Transverse colon (tissue), 4 donors: ENCODE measurements at places on chromosomes 13 and 19. TPM values are rescaled to one million over a fixed set of nuclear protein-coding genes. Genes with fewer than 3 reads are reported as not detected.

The SOX1 gene
- total RNA-seq: not detected

DNA sequence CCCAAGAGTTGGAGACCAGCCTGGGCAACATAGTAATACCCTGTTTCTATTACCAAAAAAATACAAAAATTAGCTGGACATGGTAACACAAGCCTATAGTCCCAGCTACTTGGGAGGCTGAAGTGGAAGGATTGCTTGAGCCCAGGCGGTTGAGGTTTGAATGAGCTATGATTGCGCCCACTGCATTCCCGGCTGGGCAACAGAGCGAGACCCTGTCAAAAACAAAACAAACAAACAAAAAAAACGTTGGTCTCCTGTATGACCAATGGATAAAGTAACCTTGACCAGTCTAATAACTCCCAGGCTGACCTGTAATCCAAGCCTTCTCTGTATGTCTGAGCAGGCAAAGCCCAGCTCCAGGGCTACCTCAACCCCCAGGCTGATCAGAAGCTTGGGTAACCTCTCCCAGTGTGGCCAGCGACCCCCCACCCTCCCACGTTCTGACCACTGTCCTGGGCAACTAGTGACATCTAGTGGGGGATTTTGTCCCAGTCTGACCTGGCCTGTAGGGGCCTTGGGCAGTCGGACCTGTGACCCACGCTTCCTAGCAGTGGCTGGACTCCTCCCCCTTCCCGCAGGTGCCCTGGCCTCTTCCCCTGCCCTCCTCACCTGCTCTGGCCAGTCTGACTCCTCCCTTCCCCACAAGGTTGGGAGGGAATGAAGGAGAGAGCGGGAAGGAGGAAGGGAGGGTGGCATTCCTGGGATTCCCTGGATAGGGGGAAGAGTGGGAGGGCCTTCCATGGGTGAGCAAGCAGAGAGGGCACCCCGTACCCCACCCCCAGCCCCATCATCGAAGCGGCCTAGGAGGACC is 1.0 kb upstream of the BCAM start:
- peaks cover 15% of the 10 kb centered on the region for H3K4me1 ChIP-seq
- H3K27me3 ChIP-seq: peaks cover 3% of the 10 kb centered on the region
- peak; percentile 40 for DNase-seq
- no peaks in the 10 kb centered on the region for H3K36me3 ChIP-seq
- H3K27ac ChIP-seq: peak overlapping the region; percentile 64

DNA sequence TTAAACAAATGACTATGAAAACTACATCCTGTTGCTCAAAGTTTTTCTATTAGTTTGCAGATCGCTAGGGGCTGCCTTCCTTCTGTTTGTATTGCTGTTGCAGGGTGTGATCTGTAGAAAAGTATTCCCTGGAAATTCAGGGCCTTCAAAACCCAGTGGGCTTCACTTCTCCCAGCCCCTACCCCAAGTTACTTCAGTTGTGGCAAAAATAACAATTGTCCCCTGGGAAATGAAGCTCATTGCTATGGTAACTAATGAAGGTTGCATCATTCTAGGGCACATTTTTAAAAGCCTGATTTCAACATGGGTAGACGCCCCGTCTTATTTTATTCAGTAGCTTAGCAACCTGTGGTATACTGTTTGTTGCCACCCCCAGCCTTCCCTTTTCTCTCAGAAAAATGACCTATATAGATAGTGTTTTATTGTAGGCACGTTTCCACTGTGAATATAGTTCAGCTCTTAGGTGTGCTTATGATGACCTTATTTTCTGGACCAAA is 60.9 kb downstream of the WDFY2 start:
- H3K27me3 ChIP-seq: no peaks in the 10 kb centered on the region
- H3K4me1 ChIP-seq: peaks cover 28% of the 10 kb centered on the region
- DNase-seq: no peak
- no peaks in the 10 kb centered on the region for H3K36me3 ChIP-seq
- H3K27ac ChIP-seq: no peak overlapping the region
- no peak overlapping the region for H3K4me3 ChIP-seq

DNA sequence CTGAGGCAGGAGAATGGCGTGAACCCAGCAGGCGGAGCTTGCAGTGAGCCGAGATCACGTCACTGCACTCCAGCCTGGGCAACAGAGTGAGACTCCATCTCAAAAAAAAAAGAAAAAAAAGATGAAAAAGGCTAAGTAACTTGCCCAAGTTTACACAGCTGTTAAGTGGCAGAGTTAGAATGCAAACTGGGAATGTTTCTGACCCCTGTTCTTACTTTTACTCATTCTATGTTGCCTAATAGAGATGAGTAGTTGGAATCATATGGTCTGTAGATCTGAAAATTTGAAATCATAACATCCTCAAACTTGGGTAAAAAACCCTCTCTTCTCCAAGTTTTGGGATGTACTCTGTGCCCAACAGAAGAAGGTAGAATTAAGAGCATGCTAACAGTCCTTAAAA is 235.8 kb upstream of the RFC3 start:
- no peaks in the 10 kb centered on the region for H3K27me3 ChIP-seq
- no peaks in the 10 kb centered on the region for H3K4me1 ChIP-seq
- no peak overlapping the region for H3K27ac ChIP-seq
- no peaks in the 10 kb centered on the region for H3K36me3 ChIP-seq
- no peak for DNase-seq

The RPL28 gene
- total RNA-seq: 604 TPM

The DYRK1B gene
- total RNA-seq: 13.3 TPM

The TINCR gene
- total RNA-seq: 45.3 TPM

GRCh38 chr13:48579165-48579918 is 46.5 kb upstream of the RCBTB2 start:
- no peak overlapping the region for H3K4me3 ChIP-seq
- H3K4me1 ChIP-seq: no peaks in the 10 kb centered on the region
- H3K27me3 ChIP-seq: no peaks in the 10 kb centered on the region
- DNase-seq: peak; percentile 18

The STAP2 gene
- total RNA-seq: 146 TPM

DNA sequence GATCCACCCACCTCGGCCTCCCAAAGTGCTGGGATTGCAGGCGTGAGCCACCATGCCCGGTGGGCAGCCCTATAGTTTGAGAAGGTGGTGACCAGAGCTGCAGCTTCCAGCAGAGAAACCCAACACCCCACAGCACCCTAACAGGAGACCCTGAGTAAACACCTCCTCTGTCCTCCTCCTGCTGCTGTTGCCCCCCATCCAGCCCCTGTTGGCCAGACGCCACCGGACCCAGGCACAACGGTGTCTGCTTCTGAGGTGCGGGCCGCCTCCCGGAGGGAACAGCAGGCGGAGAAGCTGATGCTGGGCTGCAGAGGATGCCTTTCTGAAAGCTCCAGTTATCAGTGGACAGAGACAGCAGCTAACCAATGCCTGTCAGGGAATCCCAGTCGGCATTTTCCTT is 175.5 kb downstream of the COL4A1 start:
- DNase-seq: no peak
- no peaks in the 10 kb centered on the region for H3K27me3 ChIP-seq
- no peaks in the 10 kb centered on the region for H3K36me3 ChIP-seq
- H3K27ac ChIP-seq: no peak overlapping the region
- no peak overlapping the region for H3K4me3 ChIP-seq

GRCh38 chr19:46031781-46032596 is 8.8 kb downstream of the IGFL4 start:
- H3K27me3 ChIP-seq: peaks cover 9% of the 10 kb centered on the region
- H3K4me1 ChIP-seq: no peaks in the 10 kb centered on the region
- H3K27ac ChIP-seq: no peak overlapping the region

GRCh38 chr19:56995303-56995702 is 124.5 kb upstream of the USP29 start:
- no peaks in the 10 kb centered on the region for H3K4me1 ChIP-seq
- no peak overlapping the region for H3K27ac ChIP-seq
- H3K36me3 ChIP-seq: no peaks in the 10 kb centered on the region

DNA sequence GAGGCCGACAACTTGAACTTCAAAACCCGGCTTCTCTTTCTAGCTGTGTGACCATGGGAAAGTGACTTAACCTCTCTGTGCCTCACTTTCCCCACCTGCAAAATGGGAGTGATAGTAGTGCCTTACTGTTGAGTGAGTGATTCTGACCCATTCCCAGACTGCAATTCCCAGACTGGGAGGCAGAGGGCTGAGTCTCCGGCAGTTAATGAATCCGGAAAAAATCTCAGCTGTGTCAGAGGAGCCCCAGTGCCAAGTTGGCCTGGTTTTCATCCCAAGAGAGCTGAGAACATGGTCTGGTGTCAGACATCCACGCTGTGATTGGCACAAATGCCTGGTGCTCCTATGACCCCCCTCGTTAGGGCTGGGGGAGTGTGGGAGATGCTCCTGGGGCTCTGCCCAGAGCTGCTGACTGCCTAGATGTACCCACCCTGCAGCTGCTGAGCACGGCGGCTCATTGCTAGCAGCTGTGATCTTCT is 50.0 kb downstream of the PIN1 start:
- H3K27ac ChIP-seq: no peak overlapping the region
- H3K4me3 ChIP-seq: no peak overlapping the region
- no peaks in the 10 kb centered on the region for H3K36me3 ChIP-seq
- no peak for DNase-seq
- no peaks in the 10 kb centered on the region for H3K27me3 ChIP-seq
- no peaks in the 10 kb centered on the region for H3K4me1 ChIP-seq

The TMEM190 gene
- not detected for total RNA-seq

DNA sequence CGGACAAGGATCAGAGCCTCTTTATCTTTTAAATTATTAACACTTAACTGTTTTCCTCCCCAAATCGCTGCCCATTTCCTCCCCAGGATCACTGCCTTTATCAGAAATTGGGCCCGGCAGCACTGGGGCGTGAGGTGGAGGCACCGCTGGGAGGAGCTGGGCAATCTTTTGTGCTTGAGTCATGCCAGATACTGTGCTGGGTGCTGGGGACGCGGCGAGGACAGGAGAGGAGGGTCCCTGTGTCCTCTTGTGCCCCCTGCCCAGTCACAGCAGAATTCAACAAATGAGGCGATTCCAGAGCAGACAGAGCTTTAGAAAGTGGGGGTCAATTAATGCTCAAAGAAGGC is 347.8 kb downstream of the ZNF536 start:
- H3K36me3 ChIP-seq: no peaks in the 10 kb centered on the region
- H3K27ac ChIP-seq: peak overlapping the region; percentile 67
- H3K4me1 ChIP-seq: peaks cover 15% of the 10 kb centered on the region
- H3K27me3 ChIP-seq: no peaks in the 10 kb centered on the region
- DNase-seq: no peak

DNA sequence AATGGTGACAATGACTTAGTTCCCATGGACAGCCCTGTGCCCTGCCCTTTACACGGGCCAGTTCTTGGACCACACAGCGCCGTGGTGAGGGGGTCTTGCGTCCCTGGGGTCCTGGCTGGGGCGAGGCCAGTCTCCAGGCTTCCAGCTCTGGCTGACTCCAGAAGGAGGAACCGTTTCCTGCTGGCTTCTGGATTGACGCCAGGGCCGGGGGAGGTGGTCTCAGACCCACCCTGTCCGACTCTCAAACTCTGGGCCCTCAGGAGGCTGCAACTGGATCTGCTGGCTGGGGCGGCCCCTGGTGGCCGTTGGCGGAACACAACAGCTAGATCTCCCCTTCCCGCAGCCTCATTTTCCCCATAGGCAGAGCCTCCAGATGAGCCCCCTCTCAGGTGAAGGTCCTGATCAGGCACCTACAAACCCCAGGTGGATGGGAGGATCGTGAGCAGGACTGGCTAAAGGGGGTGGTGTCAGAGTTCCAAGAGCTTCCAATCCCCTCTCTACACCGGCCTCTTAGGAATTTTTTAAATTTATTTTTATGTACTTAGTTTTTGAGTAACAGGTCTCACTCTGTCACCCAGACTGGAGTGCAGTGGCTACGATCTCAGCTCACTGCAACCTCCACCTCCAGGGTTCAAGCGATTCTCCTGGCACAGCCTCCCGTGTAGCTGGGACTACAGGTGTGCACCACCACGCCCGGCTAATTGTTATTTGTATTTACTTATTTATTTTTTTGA is 8.0 kb downstream of the CCDC194 start:
- peaks cover 14% of the 10 kb centered on the region for H3K27me3 ChIP-seq
- no peak overlapping the region for H3K27ac ChIP-seq
- H3K4me3 ChIP-seq: no peak overlapping the region
- no peaks in the 10 kb centered on the region for H3K36me3 ChIP-seq
- H3K4me1 ChIP-seq: no peaks in the 10 kb centered on the region

The SMIM24 gene
- 99.9 TPM for total RNA-seq

GRCh38 chr19:42250666-42251531 is 4.0 kb downstream of the ERF start:
- peak overlapping the region; percentile 97 for H3K27ac ChIP-seq
- peaks cover 11% of the 10 kb centered on the region for H3K36me3 ChIP-seq
- no peaks in the 10 kb centered on the region for H3K27me3 ChIP-seq
- H3K4me3 ChIP-seq: peak overlapping the region; percentile 13

- no peaks in the 10 kb centered on the region for H3K4me1 ChIP-seq
- H3K27me3 ChIP-seq: no peaks in the 10 kb centered on the region
Measured at GRCh38 chr19:24099829-24100228, 12.8 kb downstream of the ZNF254 start.

- no peak for DNase-seq
- no peaks in the 10 kb centered on the region for H3K4me1 ChIP-seq
- peak overlapping the region; percentile 52 for H3K27ac ChIP-seq
- H3K36me3 ChIP-seq: no peaks in the 10 kb centered on the region
- no peaks in the 10 kb centered on the region for H3K27me3 ChIP-seq
Measured at GRCh38 chr13:106709522-106709921, 141.6 kb upstream of the ARGLU1 start.

DNA sequence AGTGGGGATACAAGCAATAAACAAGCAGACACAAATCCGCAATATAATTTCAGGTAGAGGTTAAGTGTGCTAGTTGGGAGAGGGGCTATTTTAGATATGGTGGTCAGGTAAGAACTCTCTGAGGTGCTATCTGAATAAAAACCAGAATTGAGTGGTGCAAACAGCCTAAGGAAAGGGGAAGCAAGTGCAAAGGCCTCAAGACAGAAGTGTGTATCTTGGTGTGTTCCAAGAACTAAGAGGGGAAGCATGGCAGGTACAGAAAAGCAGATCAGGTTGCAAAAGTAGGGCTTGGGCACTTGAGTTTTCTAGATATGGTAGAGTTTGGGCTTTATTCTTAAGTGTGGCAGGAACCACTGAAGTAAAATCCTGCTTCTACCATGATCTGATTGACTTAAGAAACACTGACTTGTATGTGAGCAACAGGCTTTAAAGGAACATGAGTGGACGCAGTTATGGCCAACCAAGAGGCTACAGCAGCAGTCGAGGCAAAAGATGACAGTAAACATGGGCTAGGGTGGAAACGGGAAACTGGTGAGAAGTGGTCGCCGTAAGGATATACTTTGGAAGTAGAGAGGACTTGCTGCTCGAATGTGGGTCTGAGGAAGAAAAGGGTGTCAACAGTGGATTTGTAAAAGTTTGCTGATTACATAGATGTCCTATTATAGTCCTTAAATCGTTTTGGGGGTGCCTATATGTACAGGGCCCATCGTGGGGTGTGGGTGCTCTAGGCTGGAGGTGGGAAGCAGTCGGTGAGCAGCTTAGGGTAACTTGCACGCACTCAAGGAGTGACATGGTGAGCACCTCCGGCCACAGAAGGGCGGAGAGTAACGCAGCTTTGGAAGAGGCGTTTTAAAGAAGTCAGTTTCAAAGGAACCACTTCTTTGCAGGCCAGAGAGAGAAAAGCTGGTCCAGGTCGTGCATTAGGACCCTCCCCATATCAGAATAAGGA is 677 bp downstream of the TGDS start:
- peak; percentile 29 for DNase-seq
- H3K27ac ChIP-seq: peak overlapping the region; percentile 90
- no peaks in the 10 kb centered on the region for H3K36me3 ChIP-seq
- peaks cover 20% of the 10 kb centered on the region for H3K4me1 ChIP-seq
- H3K4me3 ChIP-seq: peak overlapping the region; percentile 77

The STARD13 gene
- total RNA-seq: 18.1 TPM
